Naive B cell (primary cell): ENCODE measurements at places on chromosomes 6 and 20.

- no peak for DNase-seq
- no peaks in the 10 kb centered on the region for H3K36me3 ChIP-seq
- H3K4me1 ChIP-seq, result peaks cover 85% of the 10 kb centered on the region
- peak overlapping the region; percentile 41 for H3K4me3 ChIP-seq
Observed at GRCh38 chr6:4809999-4810918, 34.1 kb downstream of the CDYL start.

- H3K4me1 ChIP-seq, result peaks cover 9% of the 10 kb centered on the region
- no peak overlapping the region for H3K27ac ChIP-seq
Observed at GRCh38 chr20:50385733-50386640, 124.2 kb upstream of the PTPN1 start.

- H3K27me3 ChIP-seq, result no peaks in the 10 kb centered on the region
- H3K27ac ChIP-seq, result peak overlapping the region; percentile 99
- no peaks in the 10 kb centered on the region for H3K36me3 ChIP-seq
- DNase-seq, result no peak
- H3K4me3 ChIP-seq, result peak overlapping the region; percentile 96
- H3K4me1 ChIP-seq, result peaks cover 33% of the 10 kb centered on the region
Observed at GRCh38 chr6:20403766-20404640, 2.3 kb downstream of the E2F3 start.

DNA sequence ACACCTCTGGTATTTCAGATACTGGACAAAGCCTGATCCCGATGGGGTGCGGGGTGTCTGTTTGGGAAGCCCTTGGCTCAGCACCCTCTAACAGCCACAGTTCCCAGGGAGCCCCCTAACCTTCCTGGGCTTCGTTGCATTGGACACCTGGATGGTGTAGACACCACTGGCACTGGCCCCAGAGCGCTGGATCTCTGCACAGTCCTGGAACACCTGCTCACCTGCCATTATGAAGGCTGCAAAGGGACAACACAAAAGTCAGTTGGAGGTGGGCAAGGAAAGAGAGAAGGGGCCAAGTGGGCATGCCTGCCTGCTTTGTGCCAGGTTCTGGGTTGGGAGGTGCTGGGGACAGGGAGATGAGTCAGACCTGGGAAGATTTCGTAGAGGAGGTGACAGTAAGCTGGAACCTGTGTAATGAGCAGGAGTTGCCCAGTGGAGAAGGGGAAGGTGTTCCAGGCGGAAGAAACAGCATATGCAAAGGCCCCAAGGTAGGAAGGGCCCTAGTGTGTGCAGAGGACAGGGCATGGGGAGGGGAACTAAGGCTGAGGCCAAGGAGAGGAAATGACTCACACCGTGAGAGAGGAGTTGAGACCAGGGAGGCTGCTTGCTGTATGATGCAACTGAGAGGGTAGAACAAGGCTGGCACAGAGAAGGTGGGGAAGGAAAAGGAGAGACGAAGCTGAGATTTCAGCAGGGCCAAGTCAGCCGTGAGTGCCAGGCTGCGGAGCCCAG, 34.9 kb downstream of the ANGPT4 start:
- no peak overlapping the region for H3K4me3 ChIP-seq
- no peak for DNase-seq
- no peaks in the 10 kb centered on the region for H3K36me3 ChIP-seq
- H3K27me3 ChIP-seq, result peaks cover 3% of the 10 kb centered on the region

GRCh38 chr6:3707024-3707423, 44.5 kb downstream of the PXDC1 start:
- H3K27me3 ChIP-seq, result peaks cover 17% of the 10 kb centered on the region
- no peak overlapping the region for H3K4me3 ChIP-seq
- no peak for DNase-seq
- H3K27ac ChIP-seq, result no peak overlapping the region
- no peaks in the 10 kb centered on the region for H3K4me1 ChIP-seq

- H3K36me3 ChIP-seq, result no peaks in the 10 kb centered on the region
- no peak for DNase-seq
- H3K27ac ChIP-seq, result no peak overlapping the region
- no peak overlapping the region for H3K4me3 ChIP-seq
- H3K27me3 ChIP-seq, result no peaks in the 10 kb centered on the region
Observed at GRCh38 chr6:22470454-22471131, 98.8 kb upstream of the HDGFL1 start.

DNA sequence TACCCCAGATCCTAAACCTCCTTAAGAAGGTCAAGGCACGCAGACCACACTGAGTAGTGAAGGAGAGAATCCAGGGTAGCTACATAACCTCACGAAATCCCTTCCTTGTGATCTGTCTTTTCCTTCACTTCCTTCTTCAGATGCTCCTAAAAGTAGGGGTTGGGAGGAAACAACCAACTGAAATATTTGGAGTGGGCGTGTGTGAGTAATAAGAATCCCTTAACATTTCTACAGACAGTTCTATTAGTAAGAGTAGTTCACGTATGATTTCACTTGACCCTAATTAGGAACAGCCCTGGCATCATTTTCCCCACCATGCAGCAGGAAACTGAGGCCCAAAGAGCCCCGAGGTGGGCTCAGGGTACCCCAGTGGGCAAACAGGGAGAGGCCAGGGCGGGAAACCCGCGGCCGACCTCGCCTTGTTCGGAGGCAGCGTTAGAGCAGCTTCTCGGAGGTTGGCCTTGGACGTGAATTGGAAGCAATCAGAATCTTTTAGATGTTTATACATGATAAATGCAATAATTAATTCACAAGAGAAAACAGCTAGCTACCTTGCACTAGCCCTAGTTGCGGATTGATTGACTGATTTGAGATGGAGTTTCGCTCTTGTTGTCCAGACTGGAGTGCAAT, 859 bp upstream of the RAE1 start:
- peaks cover under 1% of the 10 kb centered on the region for H3K36me3 ChIP-seq
- no peak for DNase-seq
- H3K4me1 ChIP-seq, result peaks cover 18% of the 10 kb centered on the region
- peak overlapping the region; percentile 73 for H3K4me3 ChIP-seq
- H3K27ac ChIP-seq, result peak overlapping the region; percentile 59

- no peak overlapping the region for H3K27ac ChIP-seq
- H3K27me3 ChIP-seq, result no peaks in the 10 kb centered on the region
- DNase-seq, result no peak
- no peaks in the 10 kb centered on the region for H3K36me3 ChIP-seq
Observed at GRCh38 chr6:125066140-125066539, 87.4 kb upstream of the TPD52L1 start.

- H3K4me3 ChIP-seq, result no peak overlapping the region
- H3K27ac ChIP-seq, result no peak overlapping the region
- H3K4me1 ChIP-seq, result peaks cover 19% of the 10 kb centered on the region
- peaks cover 16% of the 10 kb centered on the region for H3K27me3 ChIP-seq
Observed at GRCh38 chr6:16684195-16684689, 77.0 kb downstream of the ATXN1 start.

GRCh38 chr6:155278319-155279049, 14.7 kb downstream of the CLDN20 start:
- H3K27ac ChIP-seq, result no peak overlapping the region
- no peak overlapping the region for H3K4me3 ChIP-seq
- H3K4me1 ChIP-seq, result no peaks in the 10 kb centered on the region
- H3K36me3 ChIP-seq, result peaks cover 11% of the 10 kb centered on the region
